Pancreas (tissue), 10 donors: ENCODE measurements at places on chromosomes 16 and 17.

- no peak for DNase-seq
Observed at GRCh38 chr17:55334881-55335540, 70.3 kb downstream of the HLF start.

GRCh38 chr16:4217204-4218131 lies 24.4 kb downstream of the SRL start:
- no peak for DNase-seq

DNA sequence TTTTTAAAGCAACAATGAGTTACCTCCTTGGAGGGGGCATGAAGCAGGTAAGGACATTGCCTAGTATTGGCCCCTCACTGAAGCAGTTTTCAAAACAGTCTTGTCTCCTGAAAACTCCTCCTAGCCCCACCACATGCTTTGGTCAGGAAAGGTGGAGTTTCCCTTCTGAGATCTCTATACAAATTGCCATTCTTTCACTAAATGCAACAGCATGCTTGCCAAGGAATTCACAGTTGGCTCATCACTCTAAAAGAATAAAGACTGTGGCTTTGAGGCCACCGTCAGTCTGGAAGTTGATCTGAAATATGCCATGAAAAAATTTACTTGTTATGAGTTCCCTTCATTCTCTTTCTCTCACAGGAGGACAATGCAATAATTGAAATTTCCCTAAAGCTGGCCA lies 4.2 kb downstream of the TTC19 start:
- no peak for DNase-seq

GRCh38 chr17:40251576-40251975 lies 32.5 kb downstream of the WIPF2 start:
- DNase-seq: no peak

- no peak for DNase-seq
Observed at GRCh38 chr16:67919622-67920221, 11.9 kb downstream of the CTRL start.

DNA sequence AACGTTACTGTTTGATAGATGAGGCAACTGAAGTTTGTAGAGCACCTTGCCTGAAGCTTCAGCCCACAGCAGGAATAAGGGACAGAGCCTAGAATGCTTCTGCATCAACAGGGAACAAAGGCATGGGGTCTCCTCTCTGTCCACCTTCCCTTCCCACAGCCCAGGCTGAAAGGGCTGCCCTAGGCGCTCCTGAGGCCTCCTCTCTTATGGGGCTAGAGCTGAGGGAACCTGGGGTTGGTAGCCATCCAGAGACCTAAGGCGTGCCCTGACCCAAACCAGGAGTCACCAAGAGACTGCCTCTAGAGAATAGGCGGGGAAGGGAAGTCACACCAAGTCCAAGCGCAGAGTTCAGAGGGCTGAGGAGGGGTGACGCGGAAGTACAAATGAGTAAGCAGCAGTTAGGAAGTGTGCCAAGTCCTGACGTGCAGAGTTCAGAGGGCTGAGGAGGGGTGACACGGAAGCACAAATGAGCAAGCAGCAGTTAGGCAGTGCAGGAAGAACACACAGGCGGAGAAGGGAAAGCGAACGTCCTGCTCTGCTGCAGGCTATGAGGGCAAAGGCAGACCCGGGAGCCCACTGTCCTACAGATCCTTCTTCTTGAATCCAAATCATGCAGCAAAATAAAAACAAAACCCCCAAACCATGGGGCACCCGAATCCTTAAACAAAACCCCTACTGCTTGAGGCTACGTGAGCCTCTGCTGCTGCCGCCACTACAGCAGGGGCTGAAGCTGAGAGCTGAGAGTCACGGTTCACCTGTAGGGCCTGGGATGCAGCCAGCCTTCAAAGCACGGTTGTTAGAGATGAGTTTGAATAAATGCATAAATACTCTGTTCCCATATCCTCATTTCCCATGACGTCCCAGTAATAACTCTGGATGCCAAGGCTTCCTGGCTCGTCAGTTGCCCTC lies 2.7 kb upstream of the SPG7 start:
- peak; percentile 74 for DNase-seq

GRCh38 chr17:79907217-79907715 lies 68.0 kb upstream of the CBX4 start:
- no peak for DNase-seq
